Fibroblast of skin of left biceps (primary cell): ENCODE measurements at places on chromosomes 2 and 18.

DNA sequence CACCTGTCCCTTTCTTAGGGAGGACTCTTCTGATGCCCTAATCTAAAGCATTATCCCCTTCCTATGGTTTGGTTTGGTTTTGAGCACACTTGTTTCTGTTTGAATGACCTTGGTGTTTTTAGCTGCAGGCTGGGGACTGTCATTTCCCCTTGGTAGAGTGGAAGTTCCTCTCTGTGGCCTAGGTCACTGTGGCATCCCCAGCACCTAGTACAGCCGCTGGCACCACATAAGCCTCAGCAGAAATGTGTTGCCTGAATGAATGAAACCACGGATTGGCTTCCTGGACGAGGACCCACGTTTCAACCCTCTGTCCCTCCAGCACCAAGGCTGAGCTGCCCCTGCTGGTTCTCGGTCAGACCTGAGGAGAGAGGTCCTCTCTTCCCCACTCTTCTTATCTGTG, 159.9 kb downstream of the CTIF start:
- no peak for DNase-seq

DNA sequence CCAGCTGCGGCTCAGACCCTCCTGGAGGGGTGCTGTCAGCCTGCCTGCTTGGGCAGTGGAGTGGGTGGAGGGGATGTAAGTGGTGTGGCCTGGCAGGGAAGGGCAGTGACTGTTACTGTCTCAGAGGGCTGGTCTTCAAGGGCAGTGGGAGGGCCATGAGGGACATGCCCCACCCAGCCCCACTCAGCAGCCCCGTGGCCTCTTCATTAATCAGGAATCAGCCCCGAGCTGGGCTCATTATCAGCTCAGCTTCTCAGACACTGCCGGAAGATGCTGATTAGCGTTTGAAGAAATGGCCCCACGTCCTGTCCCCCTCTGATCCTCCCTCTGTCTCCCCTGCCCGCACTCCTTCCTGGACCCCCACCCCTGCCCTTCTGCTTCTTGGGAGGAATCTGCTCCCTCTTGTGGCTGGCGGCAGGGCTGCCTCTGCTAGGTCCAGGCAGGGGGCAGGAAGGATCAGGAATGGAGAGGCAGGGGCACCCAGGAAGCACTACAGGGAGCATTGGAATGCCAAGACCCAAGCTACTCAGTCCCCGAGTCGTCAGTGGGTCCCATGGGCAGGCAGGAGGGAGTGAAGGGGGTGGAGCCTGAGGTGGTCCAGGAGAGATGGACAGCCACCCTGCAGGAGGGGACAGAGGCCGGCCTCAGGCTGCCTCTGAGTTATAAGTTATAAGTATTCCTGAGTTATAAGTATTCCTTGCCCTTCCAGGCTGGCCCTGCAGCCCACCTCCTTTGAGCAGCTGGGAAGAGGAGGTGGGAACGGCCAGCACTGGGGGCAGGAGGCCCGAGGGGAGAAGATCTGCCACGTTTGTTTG, 7.0 kb downstream of the ASIC4 start:
- DNase-seq = no peak

DNA sequence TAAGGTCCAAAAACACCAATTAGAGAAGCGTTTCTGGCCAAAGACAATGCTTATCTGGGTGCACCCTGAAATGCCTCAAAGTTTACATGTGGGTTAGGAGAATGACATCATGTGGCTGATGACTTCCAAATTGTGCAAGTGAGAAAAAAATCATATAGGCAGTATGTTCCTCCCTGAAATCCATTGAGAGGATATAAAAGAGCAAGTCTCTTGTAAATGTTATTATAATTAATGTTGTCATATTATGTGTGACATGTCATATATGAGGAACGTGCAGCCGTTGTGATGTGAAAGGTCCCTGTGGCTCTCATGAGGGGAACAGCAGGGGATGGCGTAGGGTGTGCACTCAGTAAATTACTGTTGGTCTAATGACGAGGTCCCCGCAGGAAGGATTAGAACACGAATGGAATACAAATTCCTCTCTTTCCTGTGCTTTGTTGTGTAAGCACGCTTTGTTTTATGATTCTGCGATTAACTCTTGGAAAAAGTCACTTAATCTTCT, 290.8 kb downstream of the PRKCE start:
- no peak for DNase-seq

GRCh38 chr2:96528006-96528699, 8.4 kb upstream of the ARID5A start:
- no peak for DNase-seq
